ENCODE measurements at places on chromosomes 2 and 18.

GRCh38 chr2:54984476-54984875 lies 65.8 kb downstream of the RTN4 start:
- no peak for DNase-seq

- DNase-seq: no peak
These were observed 33.6 kb downstream of the STEAP3 start for GRCh38 chr2:119257198-119257597.

GRCh38 chr2:85516653-85517389 lies 22.1 kb upstream of the MAT2A start:
- DNase-seq: no peak

DNA sequence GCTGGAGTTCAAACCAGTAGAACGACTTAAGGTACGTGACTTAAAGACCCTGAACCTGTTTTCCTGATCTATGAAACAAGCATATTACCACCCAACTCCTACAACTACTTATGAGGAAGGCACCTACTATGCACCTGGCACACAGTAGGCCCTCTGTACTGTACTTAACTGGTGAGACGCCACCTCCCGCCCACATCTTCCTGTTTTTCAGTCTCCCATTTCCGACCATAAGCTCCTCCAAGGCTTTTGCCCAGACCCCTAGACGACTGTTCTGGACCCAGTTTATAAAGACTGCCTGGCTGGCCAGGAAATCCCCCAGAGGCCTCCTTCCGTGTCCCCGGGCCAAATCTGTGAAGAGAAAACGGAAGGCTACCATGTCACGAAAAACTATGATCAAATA lies 1.5 kb downstream of the GALNT14 start:
- DNase-seq: no peak

DNA sequence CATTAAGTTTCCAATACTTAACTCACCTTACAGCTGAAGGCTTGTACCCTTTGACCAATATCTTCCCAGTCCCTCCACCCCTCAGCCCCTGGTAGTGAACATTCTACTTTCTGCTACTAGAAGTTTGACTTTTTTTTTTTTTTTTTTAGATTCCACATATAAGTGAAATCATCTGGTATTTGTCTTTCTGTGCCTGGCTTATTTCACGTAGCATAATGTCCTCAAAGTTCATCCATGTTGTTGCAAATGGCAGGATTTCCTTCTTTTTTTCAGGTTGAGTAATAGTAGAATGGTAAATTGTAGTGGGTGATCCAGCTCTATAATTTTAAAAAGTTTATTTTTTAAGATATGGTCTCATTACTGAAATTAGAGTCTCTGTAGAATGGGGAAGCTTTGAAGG lies 316.0 kb downstream of the MTX2 start:
- DNase-seq: no peak
